ENCODE measurements at places on chromosomes 12 and 14.

DNA sequence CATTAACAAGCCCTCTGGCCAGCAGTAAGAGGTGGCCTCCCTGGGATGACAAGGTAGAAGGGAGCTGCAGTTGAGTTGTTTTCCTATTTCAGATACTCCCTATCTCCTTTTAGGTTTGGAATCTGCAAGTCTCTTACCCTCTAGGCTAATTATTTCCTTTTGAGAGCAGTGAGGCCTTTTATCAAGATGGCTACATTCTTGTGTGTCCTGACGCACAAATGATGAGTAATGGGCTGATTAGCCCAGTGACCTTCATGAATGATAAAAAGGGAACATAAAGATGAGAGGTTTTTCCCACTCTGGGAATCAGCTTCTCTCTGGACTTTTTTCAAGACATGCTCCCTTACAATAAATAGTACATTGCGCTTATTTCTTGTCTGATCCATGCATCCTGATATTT is 22.9 kb downstream of the DYRK2 start:
- no peak for DNase-seq

DNA sequence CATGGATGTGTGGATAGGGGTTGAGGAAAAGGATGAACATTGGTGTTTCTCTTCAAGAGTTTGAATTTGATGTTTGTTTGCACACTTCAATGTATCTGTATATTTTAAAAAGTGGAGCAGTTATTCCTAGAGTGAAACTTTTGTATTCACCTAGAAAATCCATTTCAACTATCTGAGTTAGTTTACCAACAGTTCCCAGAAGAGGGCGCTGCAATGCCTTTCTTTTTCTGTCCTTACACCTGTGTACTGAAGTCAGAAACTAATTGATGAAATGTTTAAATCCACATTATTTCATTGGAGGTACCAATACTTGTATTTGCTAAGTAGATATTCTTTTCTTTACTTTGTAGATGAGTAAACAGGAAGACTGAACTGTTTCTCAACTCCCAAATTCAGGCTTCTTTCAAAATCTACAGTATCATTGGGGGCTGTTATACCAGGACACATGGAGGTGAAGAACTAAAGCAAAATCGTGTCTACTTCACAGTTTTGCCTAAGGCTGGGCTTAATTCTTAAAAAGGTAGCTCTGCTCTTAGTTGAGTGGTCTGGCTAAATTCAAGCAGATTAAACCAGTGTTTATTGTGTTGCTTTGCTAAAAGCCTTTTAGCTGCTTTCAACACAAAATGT is 26.6 kb upstream of the KLRB1 start:
- DNase-seq, result no peak

GRCh38 chr12:41486718-41487117 is 298.6 kb downstream of the PDZRN4 start:
- no peak for DNase-seq

- DNase-seq, result no peak
Measured at GRCh38 chr14:91878274-91878673, 10.9 kb upstream of the TC2N start.

DNA sequence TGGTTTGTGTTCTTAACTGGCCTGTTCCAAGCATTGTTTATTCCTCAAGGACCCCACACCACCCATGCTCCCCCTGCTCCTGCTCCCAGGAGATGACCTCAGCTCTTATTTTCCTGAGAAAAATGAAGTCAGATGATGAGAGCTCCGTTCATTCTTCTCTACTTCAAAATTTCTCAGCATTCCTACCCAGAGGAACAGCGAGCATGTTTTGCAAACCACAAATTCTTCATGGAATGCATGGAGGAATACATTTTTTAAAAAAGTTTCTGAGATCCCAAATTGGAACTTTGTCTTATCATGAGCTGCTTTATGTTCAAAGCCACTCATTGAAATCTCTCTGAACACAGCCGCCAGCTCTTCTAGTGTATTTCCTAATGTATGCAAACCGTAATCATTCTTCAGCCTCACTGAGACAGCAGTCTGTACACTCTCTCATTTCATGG is 44.9 kb downstream of the SYNE2 start:
- DNase-seq, result no peak

DNA sequence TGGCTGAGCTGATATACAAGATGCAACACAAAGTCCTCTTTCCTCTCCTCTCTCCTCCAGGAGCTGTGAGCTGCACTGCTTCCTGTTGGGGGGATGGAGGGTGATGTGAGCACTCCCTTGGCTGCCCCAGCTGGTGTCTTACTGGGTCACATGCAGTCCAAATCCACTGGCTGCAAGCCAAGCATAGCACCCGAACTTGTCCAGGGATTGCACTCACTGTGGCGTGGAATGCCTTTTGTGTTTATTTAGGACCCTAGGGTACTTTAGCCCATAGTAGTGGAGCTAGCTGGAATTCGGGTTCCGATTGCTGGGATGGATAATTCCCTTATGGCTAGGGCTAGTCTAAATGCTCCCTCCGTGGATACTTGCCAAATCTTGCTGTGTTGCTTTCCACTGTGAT is 424.9 kb upstream of the SYT1 start:
- DNase-seq, result no peak

GRCh38 chr12:79083181-79083580 is 218.6 kb downstream of the SYT1 start:
- DNase-seq, result no peak

DNA sequence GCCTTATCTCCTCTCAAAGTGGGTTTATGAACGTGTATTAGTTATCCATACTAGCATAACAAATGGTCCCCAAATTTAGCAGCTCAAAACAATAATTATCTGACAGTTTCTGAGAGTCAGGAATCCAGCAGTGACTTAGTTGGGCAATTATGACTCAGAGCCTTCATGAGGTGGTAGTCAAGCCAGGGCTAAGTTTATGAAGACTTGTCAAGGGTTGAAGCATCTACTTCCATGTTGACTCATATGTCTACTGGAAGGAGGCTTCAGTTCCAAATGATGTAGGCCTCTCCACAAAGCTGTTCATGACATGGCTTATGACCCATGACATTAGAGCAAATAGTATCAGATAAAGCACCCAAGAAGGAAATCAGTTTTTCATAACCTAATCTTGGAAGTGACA is 73.2 kb downstream of the IPO8 start:
- DNase-seq, result no peak

DNA sequence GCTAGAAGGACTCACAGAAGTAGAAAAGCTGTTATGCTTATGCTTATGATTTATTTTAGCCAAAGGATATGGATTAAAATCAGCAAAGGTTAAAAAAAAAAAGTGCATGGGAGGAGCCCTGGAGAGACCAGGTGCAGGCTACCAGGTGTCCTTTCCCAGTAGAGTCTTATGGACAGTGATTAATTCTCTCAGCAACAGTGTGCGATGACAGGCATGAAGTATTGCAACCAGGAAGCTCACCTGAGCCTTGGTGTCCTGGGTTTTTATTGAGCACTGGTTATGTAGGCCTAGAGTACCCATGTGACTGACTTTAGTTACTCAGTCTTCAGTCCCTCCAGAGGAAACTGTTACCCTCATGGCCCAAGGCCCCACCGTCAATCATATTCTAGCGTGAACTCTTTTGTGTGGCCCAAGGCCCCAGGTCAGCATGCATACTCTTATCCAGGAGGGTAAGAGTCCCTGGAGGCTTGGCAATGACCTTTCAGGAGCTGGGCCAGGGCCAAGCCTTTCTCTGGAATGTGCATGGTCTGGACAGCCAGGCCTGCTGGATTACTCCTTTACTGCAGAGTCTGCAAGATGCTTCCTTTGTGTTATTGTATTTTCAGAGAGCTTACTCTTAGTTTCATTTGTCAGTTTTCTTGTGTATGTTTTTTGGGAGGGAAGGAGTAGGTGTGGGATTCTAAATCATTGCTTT is 69.6 kb upstream of the RD3L start:
- no peak for DNase-seq

DNA sequence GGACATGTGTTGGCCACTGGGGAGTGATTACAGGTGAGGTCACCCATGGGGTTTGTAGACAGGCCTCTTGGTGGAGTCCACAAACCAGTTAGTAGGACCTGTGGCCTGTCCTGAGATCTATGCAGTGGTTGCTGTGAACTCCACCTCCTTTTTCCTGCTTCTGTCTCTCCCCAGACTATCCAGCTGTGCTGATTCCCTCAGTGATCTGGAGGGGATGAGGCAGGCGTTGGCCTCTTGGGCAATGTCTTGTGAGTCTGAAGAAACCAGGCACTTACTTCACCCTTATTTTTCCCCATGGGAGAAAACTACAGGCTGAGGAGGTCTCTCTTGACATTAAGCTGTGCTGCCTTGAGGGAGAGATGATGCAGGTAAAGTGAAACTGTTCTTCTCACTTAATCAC is 257.2 kb upstream of the PRICKLE1 start:
- DNase-seq, result no peak

- DNase-seq, result no peak
Measured at GRCh38 chr12:91722072-91722471, 423.6 kb downstream of the BTG1 start.

DNA sequence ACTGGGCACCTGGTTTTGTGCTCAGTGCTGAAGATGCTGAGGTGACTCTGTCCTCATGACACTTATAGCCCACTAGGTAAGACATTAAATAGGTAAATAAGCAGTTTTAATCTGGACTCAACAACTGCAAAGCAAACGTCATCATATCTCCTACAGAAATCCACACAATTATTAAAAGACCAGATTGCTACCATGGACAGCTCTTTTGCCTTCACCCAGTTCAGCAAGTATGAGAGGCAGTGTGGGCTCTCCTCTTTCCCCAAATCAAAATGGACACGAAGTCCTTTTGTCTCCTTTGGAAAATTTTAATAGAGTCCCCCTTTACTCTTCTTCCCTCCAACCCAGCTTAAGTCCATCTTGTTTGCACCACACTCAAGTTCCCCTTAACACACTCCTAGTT is 171.1 kb downstream of the RPAP3 start:
- DNase-seq, result no peak

- no peak for DNase-seq
Measured at GRCh38 chr12:109485201-109485600, 7.8 kb downstream of the UBE3B start.

DNA sequence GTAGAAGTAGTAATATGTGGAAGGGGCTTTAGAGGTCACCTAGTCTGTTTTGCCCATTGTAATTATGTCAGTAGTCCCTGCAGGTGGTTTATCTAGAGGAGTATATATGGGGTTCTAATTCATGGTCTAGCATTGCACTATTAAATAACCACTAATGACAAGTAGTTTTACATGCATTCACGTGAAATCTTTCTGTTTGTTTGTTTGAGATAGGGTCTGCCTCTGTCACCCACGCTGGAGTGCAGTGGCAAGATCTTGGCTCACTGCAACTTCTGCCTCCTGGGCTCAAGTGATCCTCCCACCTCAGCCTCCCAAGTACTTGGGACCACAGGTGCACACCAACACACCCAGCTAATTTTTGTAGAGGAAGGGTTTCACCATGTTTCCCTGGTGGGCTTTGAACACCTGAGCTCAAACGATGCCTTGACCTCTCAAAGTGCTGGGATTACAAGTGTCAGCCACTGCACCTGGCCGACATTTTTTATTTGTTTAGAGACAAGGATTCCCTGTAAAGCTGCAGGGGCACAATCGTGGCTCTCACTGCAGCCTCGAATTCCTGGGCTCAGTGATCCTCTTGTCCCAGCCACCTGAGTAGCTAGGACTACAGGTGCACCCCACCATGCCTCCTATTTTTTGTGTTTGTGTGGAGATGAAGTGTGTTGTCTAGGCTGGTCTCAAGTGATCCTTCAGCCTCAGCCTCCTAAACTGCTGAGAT is 12.0 kb upstream of the PSEN1 start:
- no peak for DNase-seq

DNA sequence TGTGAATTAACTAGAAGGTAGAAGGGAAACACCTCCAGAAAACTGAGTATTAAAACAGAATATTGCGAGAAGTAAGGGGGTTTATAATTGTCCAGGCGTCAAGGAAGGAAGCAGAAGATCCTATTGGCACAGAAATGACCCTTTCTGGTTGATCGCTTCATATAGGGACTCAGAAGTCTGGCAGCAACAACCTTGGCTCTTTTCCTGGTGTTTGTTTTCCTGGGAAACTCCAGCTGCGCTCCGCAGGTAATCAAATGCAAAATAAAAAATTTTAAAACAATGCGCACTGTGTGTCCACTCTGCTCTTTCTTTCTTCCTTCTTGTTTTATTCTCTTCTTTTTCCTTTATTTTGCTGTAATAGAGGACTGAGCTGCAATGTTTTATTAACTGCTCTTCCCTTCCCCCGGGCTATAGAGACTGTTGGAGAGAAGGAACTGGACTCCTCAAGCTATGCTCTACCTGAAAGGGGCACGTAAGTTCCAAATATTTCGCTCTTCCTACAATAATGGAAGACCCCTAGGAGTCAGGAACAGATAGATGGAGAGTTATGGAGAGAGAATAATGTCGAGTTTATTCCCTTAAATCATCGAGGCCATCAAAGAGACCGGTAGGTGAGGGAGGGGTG is 737 bp downstream of the SPX start:
- DNase-seq, result no peak

- DNase-seq, result no peak
Measured at GRCh38 chr12:30201301-30202160, 417.8 kb upstream of the TMTC1 start.

DNA sequence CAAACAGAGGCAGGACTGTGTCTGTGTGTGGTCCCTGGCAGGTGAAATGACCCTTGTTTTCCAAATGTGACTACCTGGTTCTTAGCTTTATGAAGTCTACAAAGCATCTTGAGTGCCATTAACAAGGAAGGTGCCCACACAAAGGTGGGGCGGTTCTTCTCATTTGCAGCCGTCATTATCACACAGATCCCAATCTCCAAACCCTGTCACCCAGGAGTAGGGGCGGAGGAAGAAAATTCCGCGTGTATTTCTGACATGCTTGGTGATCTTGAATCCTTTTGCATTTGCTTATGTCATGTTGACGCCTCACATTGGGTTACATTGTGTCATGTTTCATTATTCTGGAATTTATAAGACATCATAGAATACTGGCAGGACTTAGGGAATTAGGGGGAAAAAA is 277.3 kb downstream of the VRK1 start:
- DNase-seq, result no peak

DNA sequence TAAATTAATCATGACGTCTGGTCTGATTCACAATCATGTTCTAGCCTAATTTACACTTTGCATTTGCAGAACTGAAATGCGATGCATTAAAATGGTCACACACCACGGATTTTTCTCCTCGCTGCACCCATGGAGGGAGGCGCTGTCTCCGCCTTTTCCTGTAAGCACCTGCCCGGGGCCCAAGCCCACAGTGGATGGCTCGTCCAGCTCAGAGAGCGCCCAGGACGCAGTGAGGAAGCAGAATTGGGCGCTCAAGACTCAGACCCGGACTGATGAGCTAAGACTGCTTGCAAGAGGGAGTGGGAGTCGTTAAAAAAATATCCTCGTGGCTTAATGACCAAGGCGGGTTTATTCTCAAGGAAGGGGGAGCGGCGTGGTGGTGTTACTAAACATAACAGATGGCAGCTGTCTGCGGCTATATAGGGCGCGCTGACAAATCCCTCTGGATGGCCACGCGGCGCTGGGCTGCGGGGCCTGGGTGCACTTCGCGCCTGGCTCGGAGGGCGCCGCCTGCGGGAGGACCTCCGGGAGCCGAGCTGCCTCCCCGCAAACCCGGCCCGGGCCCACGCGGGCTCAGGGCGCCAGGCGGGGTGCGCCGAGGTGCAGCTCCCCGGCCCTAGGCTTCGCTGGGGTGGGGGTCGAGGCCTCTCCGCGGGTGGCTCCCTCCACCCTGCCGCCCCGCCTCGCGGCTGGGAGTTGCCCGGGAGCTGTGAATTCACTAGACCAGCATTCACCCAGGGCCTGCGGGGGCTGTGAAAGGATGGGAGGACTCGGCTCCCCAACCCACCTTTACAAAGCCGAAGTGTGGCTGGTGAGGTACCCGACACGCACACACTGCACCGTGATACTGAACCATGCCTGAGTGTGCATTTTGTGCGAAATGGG is 78.7 kb downstream of the PPM1A start:
- no peak for DNase-seq

- DNase-seq, result no peak
Measured at GRCh38 chr12:120190985-120191480, 3.5 kb downstream of the GCN1 start.

- no peak for DNase-seq
Measured at GRCh38 chr12:121934309-121934664, 15.9 kb downstream of the CFAP251 start.
